ENCODE measurements at places on chromosomes 11 and 22.

DNA sequence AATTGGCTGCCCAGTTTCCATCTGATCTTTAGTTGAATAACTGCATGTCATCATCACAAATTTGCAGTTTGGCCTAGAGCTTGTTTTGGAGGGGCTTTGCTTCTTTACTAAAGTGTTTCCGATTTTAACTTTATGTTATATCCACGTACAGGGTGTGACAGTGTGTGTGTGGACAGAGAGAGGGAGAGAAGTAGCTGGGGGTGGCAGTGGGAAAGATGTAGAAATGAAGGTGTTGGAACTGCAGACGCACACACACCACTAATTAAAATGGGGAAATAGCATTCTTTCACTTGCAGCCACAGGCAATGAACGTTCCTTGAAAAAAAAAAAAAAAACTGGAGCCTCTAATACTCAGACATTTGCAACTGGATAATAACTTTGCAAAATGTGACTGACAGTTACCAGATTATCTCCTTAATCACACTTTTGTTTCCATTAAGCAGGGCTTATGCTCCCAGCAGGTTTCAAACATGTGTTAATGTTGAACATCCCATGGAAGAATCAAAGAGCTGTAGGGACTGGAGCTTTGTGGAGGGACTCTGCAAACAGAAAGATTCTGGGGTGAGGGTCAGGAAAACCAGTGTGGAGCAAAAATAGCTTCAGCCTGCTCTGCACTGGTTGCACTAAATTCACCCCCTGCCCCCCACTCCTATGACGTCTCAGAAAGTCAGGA is 238.1 kb upstream of the TENM4 start:
- DNase-seq, result peak; percentile 11

DNA sequence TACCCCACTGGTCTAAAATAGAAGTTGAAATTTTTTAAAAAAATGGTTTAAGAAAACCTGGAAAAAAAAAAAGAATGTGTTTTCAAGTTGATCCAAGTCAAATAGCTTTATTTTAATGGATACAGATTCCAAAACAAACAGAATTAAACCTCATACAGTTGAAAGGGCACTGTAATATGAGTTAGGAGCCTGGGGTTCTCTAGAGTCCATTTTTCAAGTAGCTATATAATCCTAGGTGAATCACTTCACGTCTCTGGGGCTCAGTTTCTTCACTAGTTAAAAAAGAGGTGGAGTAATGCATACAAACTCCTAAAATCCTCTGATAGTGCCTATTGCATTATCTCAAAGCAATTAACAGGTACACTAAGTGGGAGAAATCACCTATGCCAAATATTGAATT is 132.9 kb downstream of the BBOX1 start:
- DNase-seq, result no peak

DNA sequence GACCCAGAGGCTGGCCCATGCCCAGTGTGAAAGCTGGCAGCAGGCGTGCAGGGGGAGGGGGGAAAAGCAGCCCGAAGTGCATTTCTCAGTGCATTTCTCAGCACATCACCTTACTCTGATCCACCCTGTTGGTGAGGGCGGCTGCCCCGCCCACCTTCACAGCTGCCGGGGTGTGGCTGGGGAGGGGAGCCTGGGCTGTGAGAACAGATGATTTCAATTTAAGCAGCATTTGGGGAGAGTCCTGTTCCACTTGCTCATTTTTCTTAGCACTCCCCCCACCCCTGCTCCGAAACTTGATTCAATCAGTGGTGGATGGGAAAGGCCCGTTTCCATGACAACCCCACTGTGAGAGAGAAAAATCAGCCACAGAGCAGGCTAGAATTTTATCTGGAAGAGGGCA is 84.8 kb downstream of the SNX19 start:
- no peak for DNase-seq

DNA sequence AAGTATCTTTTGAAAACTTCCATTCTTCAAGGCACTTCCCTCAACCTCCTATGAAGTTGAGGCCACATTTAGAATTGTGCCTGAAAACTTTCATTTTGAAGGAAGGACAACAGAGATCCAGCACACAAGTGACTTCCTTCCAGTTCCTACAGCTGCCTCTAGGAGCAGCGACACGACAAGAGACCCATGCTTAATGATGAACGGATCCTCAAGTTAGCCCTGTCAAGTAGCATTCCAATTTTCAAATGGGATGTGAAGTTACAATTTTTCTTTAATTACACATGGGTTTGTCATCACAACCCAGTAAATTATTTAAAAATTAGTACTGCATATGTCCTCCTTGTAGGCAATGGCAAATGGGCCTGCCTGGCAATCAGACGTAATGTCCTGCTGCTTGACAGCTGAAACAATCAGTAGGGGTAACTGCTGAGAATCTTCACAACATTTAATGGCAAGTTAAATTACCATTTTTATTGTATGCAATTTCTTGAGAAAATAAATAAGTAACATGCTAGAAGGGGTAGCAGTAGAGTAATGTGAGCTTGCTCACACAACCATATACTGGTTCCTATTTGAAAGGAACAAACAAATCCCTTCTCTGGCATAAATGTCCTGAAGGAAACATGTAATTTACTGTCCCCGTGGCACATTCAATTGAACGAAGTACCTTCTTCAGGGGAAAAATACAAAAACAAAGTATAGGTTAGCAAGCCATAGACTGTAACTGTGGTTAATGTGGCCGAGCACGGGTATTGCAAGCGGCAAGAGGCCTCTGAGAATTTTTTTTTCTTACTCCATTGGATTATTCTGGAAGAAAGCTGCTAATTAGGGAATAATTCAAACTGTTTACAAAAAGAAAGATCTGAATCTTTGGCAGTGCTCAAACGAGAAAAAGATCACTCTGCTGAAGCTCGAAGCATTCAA is 288.3 kb downstream of the CADM1 start:
- no peak for DNase-seq

DNA sequence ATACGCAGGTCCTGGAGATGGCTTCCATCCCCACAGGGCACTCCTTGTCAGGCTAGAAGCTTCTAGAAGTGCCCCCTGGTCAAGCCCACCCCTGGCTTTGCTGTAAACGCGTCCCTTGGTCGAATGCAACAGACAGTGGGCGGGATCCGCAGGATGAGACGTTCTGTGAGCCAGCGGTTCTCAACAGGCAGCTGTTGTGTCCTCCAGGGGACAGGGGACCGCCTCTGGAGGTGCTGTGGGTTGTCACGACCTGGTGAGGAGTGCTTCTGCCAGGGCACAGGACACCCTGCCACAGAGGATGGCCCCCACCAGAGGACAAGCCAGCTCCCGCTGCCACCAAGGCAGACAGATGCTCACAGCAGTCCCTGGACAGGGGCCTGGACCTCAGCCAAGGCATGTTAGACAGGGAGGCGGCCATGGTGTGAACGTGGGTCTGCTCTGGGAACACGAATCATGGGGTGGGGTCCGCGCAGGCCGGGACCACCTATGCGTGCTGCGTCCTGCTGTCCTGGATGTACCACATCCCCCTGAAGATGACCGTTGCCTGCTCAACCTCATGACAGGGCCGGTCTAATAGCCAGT is 11.7 kb downstream of the CRELD2 start:
- no peak for DNase-seq

GRCh38 chr11:19625438-19625837 is 87.2 kb upstream of the NAV2 start:
- DNase-seq, result no peak

- no peak for DNase-seq
Measured at GRCh38 chr11:88106666-88107065, 68.6 kb downstream of the RAB38 start.

DNA sequence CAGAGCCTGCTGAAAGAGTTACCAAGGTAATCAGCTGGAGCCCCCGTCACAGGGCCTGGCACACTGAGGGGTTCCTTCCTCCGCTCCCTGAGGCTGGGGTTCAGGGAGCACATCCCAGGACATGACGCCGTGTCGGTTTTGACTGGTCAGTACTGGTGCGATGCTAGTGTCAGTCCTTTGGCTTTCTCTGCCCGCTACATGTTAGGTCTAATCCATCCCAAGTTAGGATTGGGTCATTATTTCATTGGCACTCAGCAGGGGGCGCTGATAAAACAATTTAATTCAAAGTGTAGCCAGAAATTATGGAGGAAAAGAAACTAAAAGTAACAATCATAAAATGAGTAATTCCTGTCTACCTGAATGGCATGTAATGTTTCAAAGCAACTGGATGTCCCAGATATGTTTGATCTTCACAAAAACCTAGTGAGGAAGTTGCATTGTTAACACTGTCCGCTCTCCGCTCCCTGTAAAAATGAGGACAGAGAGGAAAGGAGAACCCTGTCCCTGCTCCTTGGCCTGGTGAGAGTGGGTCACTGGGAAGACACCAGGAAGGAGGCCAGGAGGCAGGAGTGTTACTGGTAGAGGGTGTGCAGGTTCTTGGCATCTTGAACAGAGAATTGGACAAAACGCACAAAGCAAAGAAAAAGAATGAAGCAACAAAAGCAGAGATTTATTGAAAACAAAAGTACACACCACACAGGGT is 27.1 kb downstream of the TSKU start:
- no peak for DNase-seq

GRCh38 chr11:130873761-130874160 is 42.5 kb downstream of the SNX19 start:
- no peak for DNase-seq

DNA sequence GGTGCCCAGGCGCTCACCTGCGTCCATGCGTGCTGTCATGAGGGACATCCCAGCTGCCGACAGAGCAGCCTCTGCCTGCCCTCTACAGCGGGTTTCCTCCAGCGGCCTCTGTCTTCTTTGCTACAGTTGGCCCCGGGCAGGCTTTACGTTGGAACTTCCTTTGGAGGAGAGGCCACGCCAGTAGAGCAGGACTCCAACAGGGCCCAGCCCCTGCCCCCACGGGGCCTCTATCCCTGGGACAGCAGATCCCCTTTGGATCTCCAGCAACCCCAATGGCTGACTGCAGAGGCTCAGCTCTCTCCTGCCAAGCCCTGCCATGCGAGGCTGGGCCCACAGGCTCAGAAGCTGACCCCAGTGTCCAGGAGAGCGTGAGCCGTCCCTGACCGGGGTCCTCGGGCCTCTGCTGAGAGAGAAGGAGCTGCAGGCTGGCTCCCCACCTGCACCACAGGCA is 12.1 kb downstream of the TRPM5 start:
- DNase-seq, result no peak

DNA sequence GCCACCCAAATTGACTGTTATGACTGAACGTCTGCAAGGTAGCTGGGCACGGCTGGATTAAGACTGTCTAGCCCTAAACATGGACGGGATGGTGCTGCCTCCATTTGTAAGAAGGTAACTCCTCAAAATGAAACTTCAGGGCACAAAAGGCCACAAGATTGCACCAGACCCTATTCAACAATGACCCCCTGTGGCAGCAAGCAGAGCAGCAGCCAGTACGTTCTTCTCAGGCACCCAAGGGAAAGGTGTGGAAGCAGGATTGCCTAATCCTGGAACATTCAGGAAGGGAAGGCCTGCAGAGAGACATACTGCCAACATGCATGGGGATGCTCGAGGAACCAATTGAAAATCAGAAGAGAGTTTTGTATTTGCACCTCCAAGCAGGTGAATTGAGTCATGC is 4.5 kb upstream of the TBX10 start:
- DNase-seq, result no peak

DNA sequence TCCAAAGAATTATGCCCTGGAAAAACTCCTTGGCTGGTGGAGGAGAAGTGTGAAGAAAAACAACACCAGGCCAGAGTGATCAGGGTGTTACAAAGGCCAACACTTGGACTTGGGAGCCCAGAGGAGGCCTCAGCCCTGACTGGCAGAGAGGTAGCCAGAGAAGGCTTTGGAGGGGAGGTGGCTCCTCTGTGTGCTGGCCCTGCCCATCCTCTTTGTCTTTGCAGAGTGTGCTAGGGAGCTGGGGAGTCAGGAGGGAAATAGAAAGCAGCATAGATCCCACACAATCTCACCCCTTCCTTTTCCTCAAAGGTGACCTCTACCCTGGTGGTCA is 12.0 kb upstream of the P2RY6 start:
- DNase-seq, result no peak

DNA sequence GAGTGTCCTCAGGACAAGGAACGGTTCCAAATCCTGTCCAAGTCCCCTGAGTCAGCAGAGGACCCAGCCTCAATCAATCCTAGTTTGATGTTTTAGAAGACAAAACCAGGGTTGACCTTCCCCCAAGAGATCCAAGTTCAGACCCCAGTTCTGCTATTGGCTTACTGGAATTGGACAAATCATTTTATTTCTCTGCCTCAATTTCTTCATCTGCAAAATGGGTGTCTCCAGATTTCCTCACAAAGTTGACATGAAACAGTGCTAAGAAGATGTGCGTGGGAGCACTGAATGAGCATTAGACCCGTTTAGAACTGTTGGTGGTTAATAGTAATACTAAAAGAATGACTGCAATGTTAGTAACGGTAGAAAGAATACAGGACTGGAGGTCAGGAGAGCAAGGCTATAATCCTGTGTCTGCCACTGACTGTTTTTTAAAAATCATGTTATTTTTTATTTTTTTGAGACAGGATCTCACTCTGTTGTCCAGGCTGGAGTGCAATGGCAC is 32.8 kb upstream of the SCUBE1 start:
- DNase-seq, result peak; percentile 31

DNA sequence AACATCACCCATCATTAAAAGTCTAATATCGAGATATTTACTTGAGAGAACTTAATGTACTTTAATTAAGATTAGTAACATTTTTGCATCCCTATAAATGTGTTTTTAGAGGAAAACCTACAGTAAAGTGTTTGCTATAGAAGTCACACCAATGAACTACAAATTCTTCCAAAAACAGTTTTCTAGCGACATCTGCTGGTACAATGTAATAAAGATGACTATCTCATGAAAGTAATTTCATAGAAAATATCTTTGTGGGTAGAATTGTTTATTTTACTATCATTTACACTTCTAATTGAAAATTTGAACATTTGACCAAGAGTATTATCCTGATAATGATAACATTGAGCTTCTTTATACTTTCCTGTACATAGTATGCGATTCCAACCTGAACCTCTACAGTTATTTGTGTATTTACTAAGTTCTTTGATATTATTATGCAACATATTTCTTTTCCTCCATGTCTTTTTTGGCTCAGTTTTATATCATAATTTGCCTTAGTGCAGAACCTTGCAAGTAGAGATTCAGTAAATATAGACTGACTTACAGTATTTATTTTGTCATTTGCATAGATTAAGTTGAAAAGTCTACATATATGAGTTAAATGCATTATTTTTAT is 252.7 kb downstream of the TMEM135 start:
- DNase-seq, result no peak

DNA sequence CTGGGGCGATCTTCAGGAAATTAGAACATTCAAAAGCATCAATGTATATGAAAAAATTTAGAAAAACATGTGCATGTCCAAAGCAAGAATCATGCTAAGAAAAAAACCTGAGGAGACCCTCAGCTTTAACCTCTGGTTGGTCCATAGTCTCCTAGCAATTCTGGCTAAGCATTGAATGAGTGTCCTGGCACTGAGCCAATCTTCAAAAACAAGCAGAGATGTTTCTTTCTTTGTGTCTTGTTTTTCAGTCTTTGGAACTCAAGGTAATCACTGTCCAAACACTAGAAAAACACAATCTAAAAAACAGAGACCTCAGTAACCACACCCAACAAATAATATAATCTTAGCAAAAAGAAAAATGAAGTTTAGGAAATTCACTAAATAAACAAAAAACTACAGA is 205.4 kb upstream of the CARD18 start:
- DNase-seq, result no peak
